CD4-positive, alpha-beta memory T cell (primary cell): ENCODE measurements at places on chromosomes 3 and 15. TPM values are rescaled to one million over a fixed set of nuclear protein-coding genes. Genes with fewer than 3 reads are reported as not detected.

TRIM42 gene
- not detected for total RNA-seq

UCN2 gene
- total RNA-seq = not detected

BNC1 gene
- not detected for total RNA-seq

LINS1 gene
- total RNA-seq = 76.4 TPM

SKOR1 gene
- 0.30 TPM for total RNA-seq

ARPIN gene
- 0.11 TPM for total RNA-seq

FOXB1 gene
- total RNA-seq = 0.14 TPM

MITF gene
- total RNA-seq = 0.80 TPM

CTXND1 gene
- total RNA-seq = not detected

RETNLB gene
- not detected for total RNA-seq

XCR1 gene
- total RNA-seq = not detected

WWTR1 gene
- 1.2 TPM for total RNA-seq

GOLGA8R gene
- 4.2 TPM for total RNA-seq

IL20RB gene
- total RNA-seq = 2.7 TPM

GRCh38 chr15:69414701-69415167, 585 bp downstream of the KIF23 start:
- H3K27me3 ChIP-seq = no peaks in the 10 kb centered on the region
- H3K27ac ChIP-seq = peak overlapping the region; percentile 37
- DNase-seq = no peak
- peaks cover 8% of the 10 kb centered on the region for H3K4me1 ChIP-seq
- H3K36me3 ChIP-seq = no peaks in the 10 kb centered on the region
- peak overlapping the region; percentile 58 for H3K4me3 ChIP-seq

DNA sequence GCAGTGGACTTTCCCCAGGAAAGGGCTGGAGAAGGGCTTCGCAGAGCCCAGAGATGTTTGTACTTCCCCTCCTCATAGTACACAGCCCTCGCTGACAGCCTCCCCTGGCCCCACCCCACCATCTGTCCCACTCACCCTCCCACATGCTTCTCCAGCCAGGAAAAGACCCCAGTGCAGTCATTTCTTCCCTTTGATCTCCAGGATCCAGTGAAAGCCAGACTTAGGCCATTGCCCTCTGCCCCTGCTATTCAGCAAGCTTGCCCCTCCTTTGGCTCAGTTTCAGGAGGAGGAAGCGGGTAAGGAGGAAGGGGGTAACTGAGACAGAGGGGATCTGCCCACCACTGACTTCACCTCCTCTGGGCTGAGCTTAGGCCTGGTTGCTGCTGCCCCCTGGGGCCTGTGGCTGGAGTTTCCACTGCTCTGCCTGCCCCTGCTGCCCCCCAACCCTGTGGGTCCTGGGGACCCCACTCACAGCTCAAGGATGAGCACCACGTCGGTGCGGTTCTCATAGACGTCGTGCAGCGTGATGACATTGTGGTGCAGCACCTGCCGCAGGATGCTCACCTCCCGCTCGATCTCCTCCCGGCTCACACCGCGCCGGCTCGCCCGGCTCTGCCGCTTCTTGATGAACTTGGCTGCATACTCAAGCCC, 63.1 kb downstream of the DAPK2 start:
- H3K27ac ChIP-seq = no peak overlapping the region
- no peak for DNase-seq
- H3K36me3 ChIP-seq = no peaks in the 10 kb centered on the region
- H3K4me3 ChIP-seq = no peak overlapping the region

GRCh38 chr3:173402656-173403055, 5.1 kb downstream of the NLGN1 start:
- H3K4me1 ChIP-seq = no peaks in the 10 kb centered on the region
- no peak for DNase-seq
- peaks cover 5% of the 10 kb centered on the region for H3K27me3 ChIP-seq

DNA sequence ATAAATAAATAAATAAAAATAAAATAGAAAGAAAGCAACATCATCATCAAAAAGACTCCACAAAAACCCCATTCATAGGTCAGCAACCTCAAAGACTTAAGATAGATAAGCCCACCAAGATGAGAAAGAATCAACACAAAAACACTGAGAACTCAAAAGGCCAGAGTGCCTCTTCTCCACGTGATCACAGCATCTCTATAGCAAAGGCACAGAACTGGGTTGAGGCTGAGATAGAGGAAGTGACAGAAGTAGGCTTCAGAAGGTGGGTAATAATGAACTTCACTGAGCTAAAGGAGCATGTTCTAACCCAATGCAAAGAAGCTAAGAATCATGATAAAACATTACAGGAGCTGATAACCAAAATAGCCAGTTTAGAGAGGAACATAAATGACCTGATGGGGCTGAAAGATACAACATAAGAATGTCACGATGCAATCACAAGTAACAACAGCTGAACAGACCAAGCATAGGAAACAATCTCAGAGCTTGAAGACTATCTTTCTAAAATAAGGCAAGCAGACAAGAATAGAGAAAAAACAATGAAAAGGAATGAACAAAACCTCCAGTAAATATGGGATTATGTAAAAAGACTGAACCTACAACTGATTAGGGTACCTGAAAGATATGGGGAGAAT, 26.4 kb downstream of the GNB5 start:
- no peaks in the 10 kb centered on the region for H3K27me3 ChIP-seq
- H3K36me3 ChIP-seq = peaks cover 8% of the 10 kb centered on the region
- H3K4me1 ChIP-seq = peaks cover 4% of the 10 kb centered on the region
- no peak overlapping the region for H3K27ac ChIP-seq
- no peak for DNase-seq

GRCh38 chr3:71397046-71397445, 186.5 kb downstream of the FOXP1 start:
- no peaks in the 10 kb centered on the region for H3K27me3 ChIP-seq
- no peak for DNase-seq
- peak overlapping the region; percentile 15 for H3K27ac ChIP-seq
- peaks cover 66% of the 10 kb centered on the region for H3K4me1 ChIP-seq
- no peaks in the 10 kb centered on the region for H3K36me3 ChIP-seq
- H3K4me3 ChIP-seq = no peak overlapping the region

DNA sequence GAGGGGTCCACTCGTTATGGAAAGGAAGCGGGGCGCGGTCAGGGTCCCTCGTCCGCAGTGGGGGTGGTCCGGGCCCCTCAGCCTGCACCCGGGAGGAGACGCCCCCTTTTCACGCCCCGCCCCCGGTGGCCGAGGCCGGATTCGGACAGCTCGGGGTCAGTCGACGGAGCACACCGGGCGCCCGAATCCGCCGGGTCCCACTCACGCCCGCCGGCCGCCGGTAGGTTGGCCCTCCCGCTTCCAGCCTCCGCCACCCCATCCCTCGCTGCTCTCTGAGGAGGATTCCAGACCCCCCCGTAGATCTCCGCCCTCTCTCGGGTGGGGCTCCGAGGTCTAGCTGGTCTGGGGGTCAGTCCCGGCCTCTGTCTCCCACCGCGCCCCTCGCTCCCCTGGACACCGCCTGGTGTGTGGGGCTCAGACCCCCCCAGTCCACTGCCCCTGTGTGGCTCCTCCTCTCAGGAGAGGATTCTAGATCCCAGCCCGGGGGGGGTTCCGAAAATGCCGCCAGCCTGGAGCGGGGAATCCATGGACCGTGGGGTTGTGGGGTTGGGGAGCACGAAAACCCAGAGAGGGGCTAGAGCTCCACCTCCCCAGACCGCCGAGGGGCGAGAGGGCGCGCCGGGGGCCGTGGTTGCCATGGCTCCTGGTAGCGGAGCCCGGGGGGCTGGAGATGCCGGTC, 725 bp downstream of the CHL1 start:
- no peak overlapping the region for H3K27ac ChIP-seq
- no peaks in the 10 kb centered on the region for H3K4me1 ChIP-seq
- H3K27me3 ChIP-seq = no peaks in the 10 kb centered on the region
- H3K36me3 ChIP-seq = no peaks in the 10 kb centered on the region
- no peak for DNase-seq

GRCh38 chr3:8445861-8446260, 55.8 kb upstream of the LMCD1 start:
- DNase-seq = no peak
- no peak overlapping the region for H3K4me3 ChIP-seq
- H3K27ac ChIP-seq = no peak overlapping the region
- H3K27me3 ChIP-seq = no peaks in the 10 kb centered on the region
- peaks cover 4% of the 10 kb centered on the region for H3K4me1 ChIP-seq
- H3K36me3 ChIP-seq = no peaks in the 10 kb centered on the region

- H3K4me3 ChIP-seq = no peak overlapping the region
- H3K4me1 ChIP-seq = no peaks in the 10 kb centered on the region
- no peak for DNase-seq
- H3K27me3 ChIP-seq = peaks cover 4% of the 10 kb centered on the region
- H3K36me3 ChIP-seq = no peaks in the 10 kb centered on the region
Observed at GRCh38 chr3:25430935-25431770, 3.1 kb downstream of the RARB start.

- H3K27me3 ChIP-seq = no peaks in the 10 kb centered on the region
- no peaks in the 10 kb centered on the region for H3K36me3 ChIP-seq
- H3K27ac ChIP-seq = no peak overlapping the region
- no peak overlapping the region for H3K4me3 ChIP-seq
Observed at GRCh38 chr15:50260969-50261496, 4.5 kb downstream of the HDC start.

DNA sequence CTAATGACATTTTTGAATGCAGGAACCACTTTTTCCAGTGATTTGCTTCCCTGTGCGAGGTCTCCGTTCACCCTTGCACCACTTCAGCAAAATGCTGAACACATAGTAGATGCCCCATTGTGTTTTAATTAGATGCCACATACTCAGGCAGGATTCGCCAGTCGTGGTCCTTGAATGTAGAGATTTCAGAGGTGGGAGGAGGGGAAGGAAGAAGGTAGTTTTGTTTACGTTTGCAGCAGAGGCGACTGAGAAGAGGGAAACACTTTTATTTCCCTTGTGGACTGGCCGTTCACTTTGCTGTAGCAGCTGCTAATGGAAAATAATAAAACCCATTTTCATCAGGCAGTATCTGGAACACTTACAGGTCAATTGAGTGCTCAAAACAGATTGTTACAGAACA, 262.8 kb upstream of the TBL1XR1 start:
- DNase-seq = no peak
- H3K27me3 ChIP-seq = no peaks in the 10 kb centered on the region
- no peak overlapping the region for H3K27ac ChIP-seq
- H3K4me3 ChIP-seq = no peak overlapping the region

DNA sequence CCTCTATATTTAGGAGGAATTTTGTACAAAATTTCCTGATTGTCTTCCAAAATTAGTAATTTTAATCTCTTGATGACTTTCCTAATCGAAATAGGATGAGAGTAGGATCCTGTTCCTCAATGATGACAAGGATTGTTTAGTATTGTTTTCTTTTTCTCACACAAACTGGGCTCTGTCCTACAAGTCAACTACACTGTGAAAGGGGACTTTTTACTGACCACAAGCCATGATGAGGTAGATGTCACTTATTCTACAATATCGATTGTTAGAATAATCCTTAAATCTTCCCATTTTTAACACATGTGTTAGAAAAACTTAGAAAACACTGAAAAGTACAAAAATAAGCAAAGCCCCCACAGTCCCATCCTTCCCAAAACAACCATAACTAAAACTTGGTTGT, 35.8 kb upstream of the TSC22D2 start:
- H3K4me3 ChIP-seq = no peak overlapping the region
- H3K4me1 ChIP-seq = no peaks in the 10 kb centered on the region
- DNase-seq = no peak
- no peak overlapping the region for H3K27ac ChIP-seq

DNA sequence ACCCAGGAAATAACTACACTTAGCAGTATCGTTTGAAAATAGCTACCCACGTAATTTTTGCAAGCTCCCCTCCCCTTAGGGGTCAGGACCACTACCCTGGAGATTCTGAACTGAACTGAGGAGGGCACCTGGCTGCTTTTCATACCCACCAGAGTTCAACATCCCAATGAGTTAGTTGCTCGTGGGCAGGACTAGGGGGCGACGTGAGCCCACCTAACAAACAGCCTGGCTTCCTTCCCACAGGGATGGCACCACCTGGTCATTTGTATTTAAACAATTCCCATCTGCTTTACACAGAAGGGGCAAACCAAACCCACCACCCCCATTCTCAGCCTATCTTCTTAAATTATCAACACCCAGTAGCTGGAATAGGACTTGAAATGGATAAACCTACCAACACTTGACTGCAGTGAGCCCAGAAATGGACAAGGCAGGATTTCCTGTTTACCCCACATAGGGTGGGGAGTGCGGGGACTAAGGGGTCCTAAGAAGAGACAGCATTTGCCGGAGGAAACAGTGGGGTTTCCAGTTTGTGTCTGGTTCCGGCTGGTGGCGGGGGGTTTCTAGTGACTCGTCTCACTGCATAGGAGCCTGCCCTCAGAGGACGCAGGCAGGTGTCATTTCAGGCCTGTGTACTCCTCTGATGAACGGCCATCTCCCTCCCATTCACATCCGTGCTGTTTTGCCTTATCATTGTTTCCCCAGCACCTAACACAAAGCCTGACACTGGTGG, 11.6 kb upstream of the VGLL4 start:
- H3K27ac ChIP-seq = no peak overlapping the region
- H3K27me3 ChIP-seq = no peaks in the 10 kb centered on the region
- H3K36me3 ChIP-seq = no peaks in the 10 kb centered on the region
- no peak for DNase-seq
- no peak overlapping the region for H3K4me3 ChIP-seq

DNA sequence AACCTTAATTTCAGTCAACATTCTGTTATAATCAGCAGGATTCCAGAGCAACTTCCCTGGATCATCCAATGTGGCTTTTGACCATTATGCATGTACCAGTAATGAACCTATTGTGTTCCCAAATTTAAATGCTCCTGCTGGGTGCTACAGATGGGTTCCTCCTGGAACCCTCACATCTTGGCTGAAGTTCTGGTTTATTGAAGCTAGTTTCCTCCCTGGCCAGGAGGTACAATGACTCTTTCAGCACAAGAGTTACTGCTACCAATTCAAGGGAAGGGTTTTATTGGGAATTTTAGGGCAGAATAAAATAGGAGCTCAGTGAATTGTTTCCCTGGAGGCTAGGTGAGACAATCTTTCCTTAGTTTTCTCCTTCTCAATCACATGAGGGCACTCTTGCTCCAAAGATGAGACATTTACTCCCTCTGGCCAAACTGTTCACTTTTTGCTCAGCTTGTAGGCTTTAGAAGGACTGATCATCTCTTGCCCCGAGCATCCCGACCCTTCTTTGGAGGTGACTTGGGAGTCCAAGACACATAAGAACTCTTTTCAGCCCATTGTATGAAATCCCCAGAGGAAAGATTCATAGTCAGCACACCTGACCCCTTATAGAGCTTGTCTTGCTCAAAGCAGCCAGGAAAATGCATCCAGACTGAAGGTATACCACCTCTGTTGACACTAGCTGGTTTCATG, 8.8 kb upstream of the NPHP3 start:
- no peaks in the 10 kb centered on the region for H3K36me3 ChIP-seq
- no peak for DNase-seq
- no peaks in the 10 kb centered on the region for H3K4me1 ChIP-seq
- no peaks in the 10 kb centered on the region for H3K27me3 ChIP-seq
- H3K27ac ChIP-seq = no peak overlapping the region
- no peak overlapping the region for H3K4me3 ChIP-seq

- H3K27me3 ChIP-seq = no peaks in the 10 kb centered on the region
- H3K36me3 ChIP-seq = no peaks in the 10 kb centered on the region
- no peak overlapping the region for H3K27ac ChIP-seq
- H3K4me1 ChIP-seq = no peaks in the 10 kb centered on the region
Observed at GRCh38 chr3:184765730-184766074, 46.3 kb upstream of the VPS8 start.

GRCh38 chr3:157559401-157559800, 56.2 kb upstream of the VEPH1 start:
- no peak overlapping the region for H3K27ac ChIP-seq
- H3K4me1 ChIP-seq = no peaks in the 10 kb centered on the region
- no peak overlapping the region for H3K4me3 ChIP-seq
- H3K36me3 ChIP-seq = no peaks in the 10 kb centered on the region
- no peaks in the 10 kb centered on the region for H3K27me3 ChIP-seq
- no peak for DNase-seq
